ENCODE measurements at places on chromosomes 5 and 9. TPM values are rescaled to one million over a fixed set of nuclear protein-coding genes. Genes with fewer than 3 reads are reported as not detected.
A peak's percentile ranks its signal among the peaks of the same experiment; 100 is the strongest.

The PRDM9 gene
- total RNA-seq, result not detected

The VLDLR gene
- 19.1 TPM for total RNA-seq

The SLC36A1 gene
- total RNA-seq, result 14.1 TPM

The TSSK1B gene
- total RNA-seq, result not detected

The IL5 gene
- total RNA-seq, result not detected

The NIM1K gene
- 0.07 TPM for total RNA-seq

The TNFSF15 gene
- total RNA-seq, result not detected

- no peaks in the 10 kb centered on the region for H3K4me1 ChIP-seq
- no peaks in the 10 kb centered on the region for H3K27me3 ChIP-seq
- no peaks in the 10 kb centered on the region for H3K36me3 ChIP-seq
These were observed 345.1 kb downstream of the SPATA31D1 start for GRCh38 chr9:82333671-82334070.

- peak overlapping the region; percentile 99 for H3K4me3 ChIP-seq
- no peaks in the 10 kb centered on the region for H3K4me1 ChIP-seq
- H3K27ac ChIP-seq, result no peak overlapping the region
- H3K36me3 ChIP-seq, result peaks cover 6% of the 10 kb centered on the region
These were observed 862 bp upstream of the NDUFB6 start for GRCh38 chr9:32573821-32574220.

DNA sequence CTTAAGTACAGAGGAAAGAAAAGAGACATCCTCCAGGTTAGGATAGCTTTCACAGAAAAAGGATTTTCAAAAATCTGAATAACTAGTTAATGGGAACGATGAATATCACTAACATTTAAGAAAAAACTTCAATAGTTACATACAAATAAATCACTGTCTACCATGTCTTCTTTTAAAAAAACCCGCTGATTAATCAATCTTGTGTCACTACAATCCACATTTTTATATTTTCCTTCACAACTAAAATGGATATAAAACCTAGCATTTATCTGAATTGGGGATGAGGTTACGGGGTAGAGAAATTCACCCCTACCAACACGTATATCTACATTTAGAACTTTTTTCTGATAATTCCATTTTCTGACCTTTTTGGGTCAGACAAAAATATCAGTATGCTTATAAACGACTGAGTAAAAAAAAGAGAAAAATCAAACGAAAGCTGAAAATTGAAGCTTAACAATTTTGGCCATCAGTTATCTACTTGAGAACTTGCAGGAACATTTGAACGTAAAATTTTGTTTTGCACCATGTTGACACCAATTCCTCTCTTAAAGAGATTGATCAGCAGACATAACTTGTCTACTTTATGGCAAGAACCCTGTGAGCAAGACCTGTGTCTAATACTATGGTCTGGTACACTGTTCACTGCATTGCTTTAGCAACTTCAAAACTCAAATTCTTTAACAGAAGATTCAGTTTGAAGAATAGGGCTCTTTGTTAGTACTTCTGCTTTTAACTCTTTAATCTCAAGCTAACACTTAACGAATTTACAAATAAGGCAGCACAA lies 4.8 kb downstream of the NR3C1 start:
- peaks cover 10% of the 10 kb centered on the region for H3K27me3 ChIP-seq
- DNase-seq, result no peak
- peaks cover 8% of the 10 kb centered on the region for H3K4me1 ChIP-seq
- no peaks in the 10 kb centered on the region for H3K36me3 ChIP-seq
- H3K27ac ChIP-seq, result no peak overlapping the region

- DNase-seq, result no peak
- H3K27me3 ChIP-seq, result no peaks in the 10 kb centered on the region
- no peak overlapping the region for H3K4me3 ChIP-seq
These were observed 14.3 kb downstream of the AGTPBP1 start for GRCh38 chr9:85727500-85727899.

DNA sequence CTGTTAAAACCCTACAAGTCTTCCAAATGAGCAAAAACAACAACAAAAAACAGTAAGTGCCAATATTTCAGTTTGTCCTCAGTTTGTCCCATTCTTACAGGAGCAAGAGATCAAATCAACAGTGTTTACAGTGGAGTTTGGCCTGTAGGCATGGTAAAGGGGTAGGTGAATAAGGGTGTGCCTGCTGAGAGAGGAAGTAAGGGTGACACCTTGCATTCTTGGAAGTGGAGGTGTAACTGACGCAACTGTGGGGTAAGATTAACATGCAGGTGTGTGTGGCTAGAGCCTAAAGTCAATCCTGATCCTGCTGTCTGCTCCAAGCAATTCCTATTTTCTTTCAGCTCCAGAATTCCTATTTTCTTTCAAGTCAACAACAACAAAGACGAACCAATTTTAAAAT lies 43.4 kb downstream of the PFDN1 start:
- H3K27ac ChIP-seq, result no peak overlapping the region
- DNase-seq, result no peak
- H3K4me1 ChIP-seq, result peaks cover 3% of the 10 kb centered on the region
- H3K36me3 ChIP-seq, result peaks cover 4% of the 10 kb centered on the region

DNA sequence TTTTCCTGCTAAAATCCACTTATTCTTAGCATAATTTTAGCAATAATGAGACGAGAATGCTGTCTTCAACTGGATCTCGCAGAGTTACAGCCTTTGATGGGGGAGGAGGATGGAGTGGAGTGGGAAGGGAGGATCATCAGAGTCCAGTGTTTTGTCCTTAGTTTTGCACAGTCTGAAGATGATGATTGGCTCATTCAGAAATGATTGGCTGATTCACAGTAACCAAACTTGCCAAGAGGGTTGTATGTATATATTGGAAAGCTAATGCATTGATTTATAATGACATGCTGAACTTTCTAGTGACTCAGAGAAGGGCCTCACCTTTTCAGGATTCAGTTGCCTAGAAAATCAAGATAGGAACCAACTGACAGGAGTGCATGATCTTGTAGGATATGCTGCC lies 448.0 kb downstream of the CCDC171 start:
- DNase-seq, result no peak
- H3K27ac ChIP-seq, result no peak overlapping the region
- H3K27me3 ChIP-seq, result no peaks in the 10 kb centered on the region

DNA sequence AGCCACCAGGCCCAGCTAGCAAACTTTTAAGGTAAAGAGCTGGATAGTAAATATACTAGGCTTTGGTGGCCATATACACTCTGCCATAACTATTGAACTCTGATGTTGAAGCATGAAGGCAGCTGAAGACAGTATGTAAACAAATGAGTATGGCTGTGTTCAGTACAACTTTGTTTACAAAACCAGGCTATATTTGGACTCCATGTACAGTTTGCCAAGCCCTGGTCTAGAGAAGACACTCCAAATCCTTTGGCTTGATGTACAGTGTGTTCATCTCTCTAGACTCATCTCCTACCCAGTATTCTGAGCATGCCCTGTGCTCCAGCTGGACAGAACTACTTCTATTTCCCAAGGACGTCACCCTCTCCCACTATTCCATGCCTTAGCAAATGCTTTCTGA lies 54.3 kb upstream of the MEGF10 start:
- no peak overlapping the region for H3K4me3 ChIP-seq
- H3K27me3 ChIP-seq, result no peaks in the 10 kb centered on the region
- H3K4me1 ChIP-seq, result no peaks in the 10 kb centered on the region
- H3K27ac ChIP-seq, result no peak overlapping the region
- DNase-seq, result no peak

GRCh38 chr9:36964791-36965190 lies 69.3 kb downstream of the PAX5 start:
- no peaks in the 10 kb centered on the region for H3K36me3 ChIP-seq
- H3K27ac ChIP-seq, result no peak overlapping the region
- no peaks in the 10 kb centered on the region for H3K27me3 ChIP-seq

- H3K27me3 ChIP-seq, result no peaks in the 10 kb centered on the region
- no peak overlapping the region for H3K27ac ChIP-seq
- H3K4me1 ChIP-seq, result no peaks in the 10 kb centered on the region
- H3K36me3 ChIP-seq, result peaks cover 85% of the 10 kb centered on the region
These were observed 74.9 kb upstream of the RETREG1 start for GRCh38 chr5:16691731-16692130.

Data from H9 (cell line).